Activated naive CD4-positive, alpha-beta T cell treated with anti-CD3 and anti-CD28 coated beads, Interleukin-2, amount 50 U/mL, for 72 hours (primary cell): ENCODE measurements at places on chromosomes 16 and 17.

DNA sequence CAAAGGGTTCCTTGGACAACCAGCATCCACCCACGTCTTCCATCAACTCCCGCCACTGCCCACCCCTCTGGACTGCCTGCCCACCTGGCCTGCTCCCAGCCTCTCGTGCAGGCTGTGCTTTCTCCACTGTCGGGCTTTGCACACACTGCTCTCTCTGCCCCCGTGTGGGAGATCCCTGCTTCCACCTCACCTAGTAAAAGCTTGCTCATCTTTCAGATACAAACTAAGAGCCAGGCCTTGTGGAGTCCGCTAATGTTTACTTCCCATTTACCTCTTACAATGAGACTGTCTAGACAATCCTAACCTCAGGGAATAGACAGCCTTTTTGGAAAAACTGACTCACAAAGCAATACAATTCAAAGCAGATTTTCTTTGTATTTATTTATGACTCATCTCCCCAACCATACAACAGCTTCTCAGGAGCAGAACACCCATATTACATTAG, 67.6 kb downstream of the USP31 start:
- DNase-seq = no peak

GRCh38 chr16:85072947-85073346, 39.3 kb downstream of the CIBAR2 start:
- DNase-seq = no peak

GRCh38 chr16:68126395-68126794, 41.2 kb downstream of the NFATC3 start:
- DNase-seq = no peak

- DNase-seq = no peak
These were observed 696.7 kb downstream of the MAF start for GRCh38 chr16:78903843-78904242.

DNA sequence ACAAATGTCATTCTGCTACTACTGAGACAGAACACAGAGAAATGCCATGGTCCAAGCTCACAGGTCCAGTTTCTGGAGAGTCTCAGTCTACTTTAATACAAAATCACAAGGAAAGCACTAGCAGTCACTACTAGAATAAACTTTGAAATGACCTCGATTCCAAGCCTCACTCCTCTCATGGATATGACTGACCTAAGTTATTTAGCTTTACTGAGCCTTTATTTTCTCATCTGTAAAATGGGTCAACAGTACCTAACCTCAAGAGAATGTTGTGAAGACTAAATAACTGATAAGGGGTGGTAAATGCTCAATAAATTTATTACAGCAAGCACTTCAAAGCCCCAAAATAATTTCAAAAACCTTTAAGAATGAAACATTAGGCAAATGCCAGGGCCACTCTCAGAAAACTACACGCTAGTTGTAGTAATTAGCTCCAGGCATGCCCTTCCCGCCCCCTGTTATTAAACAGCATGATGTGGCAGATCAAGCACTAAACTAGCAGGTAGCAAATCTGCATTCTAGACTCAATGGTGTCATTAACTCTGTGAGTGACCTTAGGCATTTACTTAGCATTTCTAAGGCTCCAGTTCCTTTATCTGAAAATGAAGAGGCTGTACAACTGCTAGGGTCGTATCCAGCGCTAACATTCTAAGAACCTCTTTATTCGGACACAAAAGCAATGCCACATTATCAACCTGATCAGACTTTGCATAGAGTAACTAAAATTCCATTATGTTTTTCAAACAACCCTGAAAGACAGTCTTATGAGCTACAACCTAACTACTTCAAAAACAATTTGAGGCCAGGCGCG, 8.4 kb downstream of the GSPT1 start:
- DNase-seq = no peak
